ENCODE measurements at places on chromosomes 4 and X.

- no peak for DNase-seq
Measured at GRCh38 chrX:497186-498014, 110.7 kb upstream of the PPP2R3B start.

DNA sequence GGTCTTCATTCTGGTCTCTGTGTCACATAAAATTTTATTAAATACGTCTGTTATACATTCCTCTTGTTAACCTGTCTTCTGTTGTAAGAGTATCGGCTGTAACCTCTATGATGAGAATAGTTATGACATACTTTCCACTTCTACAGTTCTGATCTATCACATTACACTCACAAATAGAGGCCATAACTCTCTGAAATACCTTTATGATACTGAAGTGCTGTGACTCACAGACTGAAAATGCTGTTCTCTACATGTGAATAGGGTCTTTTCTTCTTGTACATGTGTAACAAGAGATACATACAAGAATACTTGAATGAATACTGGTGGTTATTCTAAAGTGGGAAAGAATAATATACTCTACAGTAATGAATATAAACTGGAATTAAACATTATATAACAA is 1047.6 kb downstream of the TECRL start:
- DNase-seq: no peak

GRCh38 chr4:42906341-42906740 is 13.8 kb downstream of the GRXCR1 start:
- no peak for DNase-seq

DNA sequence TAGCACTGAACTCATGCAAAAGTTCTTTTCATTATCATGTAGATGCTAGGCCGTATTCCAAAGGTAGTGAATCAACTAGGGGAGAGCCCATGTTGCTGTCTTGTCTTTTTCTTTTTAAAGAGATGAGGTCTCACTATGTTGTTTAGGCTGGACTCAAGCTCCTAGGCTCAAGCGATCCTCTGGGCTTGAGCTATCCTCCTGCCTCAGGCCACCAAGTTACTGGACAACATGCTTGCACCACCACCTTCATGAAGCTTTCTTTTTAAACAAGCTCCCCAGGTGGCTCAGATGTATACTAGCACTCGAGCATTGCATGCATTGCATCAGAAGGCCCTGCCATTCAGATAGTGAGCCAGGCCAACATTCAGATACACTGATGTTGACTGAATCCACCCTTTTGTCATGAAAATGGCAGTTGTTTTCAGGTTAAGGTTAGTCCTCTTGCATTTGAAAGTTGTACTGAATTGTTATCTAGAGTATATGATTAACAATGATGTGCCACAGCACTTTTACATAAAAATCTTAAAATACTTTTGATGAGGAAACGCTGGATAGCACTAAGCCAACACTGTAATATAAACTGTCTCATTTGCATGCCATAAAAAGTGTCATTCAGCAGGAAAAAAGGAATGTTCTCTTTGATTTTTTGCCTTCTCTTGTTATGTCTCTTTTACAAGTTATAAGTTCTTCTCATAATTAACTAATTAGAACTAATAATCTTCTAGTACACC is 76.7 kb downstream of the FNIP2 start:
- no peak for DNase-seq

DNA sequence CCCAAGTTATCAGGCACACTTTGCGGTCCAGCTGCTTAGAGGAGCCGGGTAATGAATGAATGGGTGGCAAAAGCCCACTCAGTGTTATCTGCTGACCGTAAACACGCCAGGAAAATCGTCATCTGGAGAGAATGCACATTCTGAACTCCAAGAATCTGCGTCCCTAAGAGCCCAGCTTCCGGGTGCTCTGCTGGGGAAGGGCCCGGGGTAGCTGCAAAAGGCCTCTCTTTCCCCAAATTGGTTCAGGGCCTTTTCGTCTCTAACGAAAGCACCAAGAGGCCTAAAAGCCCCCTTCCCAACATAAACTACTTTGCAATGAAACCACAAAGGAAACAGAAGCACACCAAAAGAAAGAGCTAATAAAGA is 1.6 kb upstream of the SFRP2 start:
- DNase-seq: no peak

GRCh38 chr4:153465140-153465539 is 1.0 kb upstream of the TMEM131L start:
- DNase-seq: no peak

GRCh38 chrX:141405486-141405852 is 163.2 kb upstream of the SPANXC start:
- no peak for DNase-seq

- no peak for DNase-seq
Measured at GRCh38 chr4:116702949-116703348, 382.4 kb downstream of the TRAM1L1 start.

DNA sequence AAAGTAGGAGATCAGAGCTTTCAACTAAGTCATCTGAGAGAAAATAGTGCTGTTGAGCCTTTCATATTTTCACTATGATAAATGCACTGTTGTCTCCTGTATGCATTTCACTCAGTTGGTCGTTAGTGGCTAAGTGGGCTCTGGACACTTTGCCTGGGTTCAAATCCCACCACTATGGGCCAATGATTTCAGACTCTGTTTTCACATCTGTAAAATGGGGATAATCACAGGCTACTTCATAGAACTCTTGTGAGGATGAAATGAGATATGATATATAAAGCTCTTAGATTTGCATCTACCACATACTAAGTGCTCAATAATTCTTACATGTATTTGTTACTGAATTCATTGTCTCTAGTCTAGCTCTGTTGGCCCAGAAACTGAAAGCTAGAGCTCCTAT is 16.8 kb downstream of the LNX1 start:
- no peak for DNase-seq

DNA sequence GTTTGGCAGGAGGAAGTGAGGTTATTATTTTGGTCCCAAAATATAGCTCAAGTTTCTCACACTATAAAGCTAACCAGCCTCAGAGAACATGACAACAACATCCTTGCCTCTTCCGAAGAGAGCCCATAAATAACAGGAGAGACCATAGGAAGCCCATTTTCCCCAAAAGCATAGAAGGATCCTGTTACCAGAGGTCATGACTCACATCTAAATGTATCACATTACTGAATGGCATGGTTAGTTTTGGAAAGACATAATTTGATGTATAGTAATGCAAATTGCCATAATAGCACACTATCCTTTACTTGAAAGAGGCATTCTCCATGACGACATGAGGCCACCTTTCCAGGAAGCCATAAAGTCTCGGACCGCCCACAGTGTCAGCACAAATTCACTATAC is 238.8 kb upstream of the GRIA3 start:
- DNase-seq: no peak

DNA sequence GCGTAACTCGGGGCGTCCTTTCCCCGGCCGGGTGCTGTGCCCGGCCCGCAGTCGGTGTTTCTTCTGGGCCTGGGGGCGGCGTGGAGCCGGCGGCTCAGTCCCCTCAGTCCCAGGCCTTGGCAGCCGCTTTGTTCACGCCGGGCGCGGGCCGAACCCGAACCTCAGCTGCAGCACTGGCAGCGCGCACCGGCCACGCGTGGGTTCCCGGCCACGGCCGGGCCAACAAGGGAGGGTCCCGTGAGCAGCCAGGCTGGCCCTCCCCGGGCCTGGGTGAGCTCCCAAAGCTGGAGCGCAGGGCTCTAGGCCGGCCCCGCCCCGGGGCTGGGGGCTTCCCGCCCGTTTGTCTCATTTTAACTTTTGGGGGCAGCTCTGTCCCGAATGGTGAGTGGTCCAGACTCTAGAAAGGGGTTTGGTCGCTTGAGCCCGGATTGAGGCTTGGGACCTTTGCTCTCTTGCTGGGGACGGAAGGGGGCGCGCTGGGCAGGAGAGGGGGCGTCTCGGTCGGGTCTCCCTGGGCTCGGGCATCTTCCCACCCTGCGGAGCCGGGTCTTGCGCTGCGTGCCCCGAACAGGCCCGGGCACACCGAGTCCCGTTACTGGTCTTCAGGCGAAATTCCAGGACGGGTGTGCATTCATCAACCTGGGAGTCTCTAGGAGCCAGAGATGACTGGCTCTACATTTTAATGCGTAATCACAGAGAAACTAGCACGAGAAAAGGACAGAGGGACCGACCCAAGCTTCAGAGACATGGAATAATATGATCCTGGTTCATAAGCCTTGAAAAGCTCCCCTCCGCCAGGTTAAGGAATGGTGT is 177.1 kb downstream of the CBR4 start:
- no peak for DNase-seq

DNA sequence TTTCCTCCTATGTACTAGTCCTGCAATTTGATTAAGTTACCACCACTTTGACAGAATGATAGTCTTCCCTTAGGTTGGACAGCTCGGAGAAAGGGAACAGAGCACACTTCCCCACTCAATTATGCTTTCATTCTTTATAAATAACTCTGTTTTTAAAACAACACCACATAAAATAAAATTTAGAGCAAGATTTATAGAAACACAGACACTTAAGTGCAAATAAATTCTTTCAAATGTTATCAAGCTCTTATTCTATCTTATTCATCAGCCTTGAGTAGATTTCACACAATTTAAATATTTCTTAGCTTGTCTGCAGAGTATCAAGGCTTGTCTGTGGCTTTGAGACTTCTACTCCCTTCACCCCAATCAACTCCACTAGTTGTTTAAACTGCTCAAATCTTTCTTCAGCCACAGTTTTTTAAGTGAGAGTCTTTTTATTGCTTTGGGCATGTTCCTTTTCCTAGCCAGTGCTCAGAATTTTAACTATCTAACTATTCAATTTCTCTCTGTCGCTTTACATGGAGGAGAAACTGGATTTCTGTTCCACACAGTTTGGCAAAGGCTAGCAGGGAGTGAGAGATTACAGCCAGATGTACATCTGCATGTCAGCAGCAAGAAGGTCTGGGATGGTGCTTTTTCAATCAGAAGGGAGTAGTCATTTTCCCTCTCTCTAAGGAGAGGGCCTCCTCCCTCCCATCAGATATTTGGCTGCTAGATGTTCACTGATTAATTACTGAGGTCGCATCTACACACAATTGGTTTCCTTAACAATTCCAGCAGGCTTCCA is 53.1 kb upstream of the PLAC1 start:
- no peak for DNase-seq

DNA sequence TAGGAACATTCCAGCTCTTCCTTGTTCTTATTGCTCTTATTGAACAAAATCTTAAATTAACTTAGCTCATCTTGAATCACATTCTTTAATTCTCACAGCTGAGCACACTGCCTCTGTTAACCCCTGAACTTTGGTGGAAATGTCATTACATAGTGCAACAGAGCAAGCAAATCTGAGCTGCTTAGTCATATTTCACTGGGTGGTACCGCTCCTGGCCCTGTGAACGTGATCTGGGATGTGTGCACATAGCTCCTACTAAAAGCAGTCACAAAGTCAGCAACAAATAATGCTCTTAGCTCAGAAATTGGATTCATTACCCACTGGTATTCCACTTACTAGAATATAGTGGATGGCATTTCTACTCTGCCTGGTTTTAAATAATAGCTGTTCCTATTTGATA is 27.9 kb downstream of the ARHGEF6 start:
- no peak for DNase-seq
